DMS53 (cell line): ENCODE measurements at places on chromosomes 6 and 20.

DNA sequence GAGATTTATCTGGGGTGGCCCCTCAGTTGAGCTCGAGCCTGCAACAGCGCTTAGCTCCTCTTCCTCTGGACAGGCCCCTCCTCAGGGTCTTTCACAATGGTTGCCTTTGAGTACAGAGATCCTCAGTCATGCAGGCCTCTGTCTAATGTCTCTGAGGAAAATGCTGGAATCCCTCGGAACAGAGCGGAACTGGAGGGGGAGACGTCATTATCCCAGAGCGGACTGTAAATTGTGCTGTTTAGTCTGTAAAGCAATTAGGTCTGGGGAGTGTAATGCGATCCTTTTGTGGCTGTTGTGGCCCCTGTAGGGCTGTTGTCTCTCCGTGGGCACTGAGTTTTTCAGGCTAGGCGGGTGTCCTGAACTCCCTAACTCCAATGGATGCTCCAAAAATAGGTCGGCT lies 15.0 kb upstream of the DAAM2 start:
- DNase-seq: no peak

GRCh38 chr20:49349694-49350252 lies 71.9 kb upstream of the ZNFX1 start:
- no peak for DNase-seq

GRCh38 chr6:33008944-33009861 lies at the start of gene HLA-DOA:
Gene HLA-DOA, minus strand, starts transcription at chr6:33009591.
- no peak for DNase-seq

GRCh38 chr6:81770381-81770780 lies 17.9 kb upstream of the TENT5A start:
- no peak for DNase-seq

DNA sequence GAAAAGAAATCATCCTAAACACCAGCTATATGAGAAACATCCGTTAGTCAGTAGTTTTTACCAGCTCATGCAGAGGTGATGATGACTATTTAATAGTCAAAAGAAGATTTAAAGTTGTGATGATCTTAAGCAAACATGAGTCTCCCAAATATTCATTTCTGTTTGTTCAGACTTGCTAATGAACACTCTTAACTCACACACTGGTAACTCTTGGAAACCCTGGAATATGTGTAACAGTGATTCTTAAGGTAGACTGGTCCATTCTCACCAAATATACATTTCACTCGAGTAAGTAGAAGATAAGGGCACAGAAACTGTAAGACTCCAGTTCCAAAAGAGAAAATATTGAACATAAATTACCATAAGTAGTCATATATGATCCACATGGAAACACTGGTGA lies 29.1 kb downstream of the RSPO3 start:
- DNase-seq: no peak

DNA sequence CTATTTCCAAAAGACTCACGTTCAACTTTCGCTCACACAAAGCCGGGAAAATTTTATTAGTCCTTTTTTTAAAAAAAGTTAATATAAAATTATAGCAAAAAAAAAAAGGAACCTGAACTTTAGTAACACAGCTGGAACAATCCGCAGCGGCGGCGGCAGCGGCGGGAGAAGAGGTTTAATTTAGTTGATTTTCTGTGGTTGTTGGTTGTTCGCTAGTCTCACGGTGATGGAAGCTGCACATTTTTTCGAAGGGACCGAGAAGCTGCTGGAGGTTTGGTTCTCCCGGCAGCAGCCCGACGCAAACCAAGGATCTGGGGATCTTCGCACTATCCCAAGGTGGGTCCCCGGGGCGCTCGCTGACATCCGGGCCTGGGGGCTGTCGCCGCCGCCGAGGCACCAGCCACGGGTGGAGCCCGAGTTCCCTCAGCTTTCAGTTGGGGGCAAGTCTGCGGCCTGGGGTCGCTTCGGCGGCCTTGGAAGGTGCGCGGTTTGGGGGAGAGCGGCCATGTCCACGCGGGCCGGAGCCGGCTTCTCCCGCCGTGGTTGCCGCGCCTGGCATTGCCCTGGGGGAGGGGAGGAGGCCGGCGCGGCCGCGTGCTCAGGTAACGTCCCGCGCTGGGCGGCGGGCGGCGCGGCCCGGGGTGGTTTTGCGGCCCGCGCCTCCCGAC lies 429 bp downstream of the AMD1 start:
- peak; percentile 78 for DNase-seq

GRCh38 chr6:25542984-25543910 lies 108.8 kb upstream of the SCGN start:
- DNase-seq: no peak

GRCh38 chr6:45707176-45707575 lies 308.5 kb downstream of the CLIC5 start:
- no peak for DNase-seq

DNA sequence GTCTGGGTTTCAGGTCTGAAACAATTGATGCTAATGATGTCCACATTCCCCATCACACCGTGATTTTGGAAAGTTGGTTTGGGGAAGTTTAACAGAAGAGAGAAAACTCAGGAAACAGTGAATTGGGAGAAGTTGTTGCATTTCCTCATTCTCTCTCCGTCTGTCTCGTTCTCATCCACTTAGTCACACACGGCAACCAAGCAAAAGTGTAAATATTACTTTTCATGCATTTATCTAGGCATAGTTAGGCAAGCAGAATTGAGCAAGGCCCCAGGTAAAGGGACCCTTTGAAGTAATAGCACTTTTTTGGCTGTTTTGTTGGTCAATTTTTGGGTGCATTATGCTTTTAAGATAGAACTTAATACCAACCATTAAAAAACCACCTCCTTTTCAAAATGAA lies 137.0 kb upstream of the SULF2 start:
- no peak for DNase-seq

- no peak for DNase-seq
These were observed 143.1 kb downstream of the SYCP2 start for GRCh38 chr20:59790346-59790745.

- DNase-seq: no peak
These were observed 115.1 kb upstream of the BEND3 start for GRCh38 chr6:107230448-107230847.

DNA sequence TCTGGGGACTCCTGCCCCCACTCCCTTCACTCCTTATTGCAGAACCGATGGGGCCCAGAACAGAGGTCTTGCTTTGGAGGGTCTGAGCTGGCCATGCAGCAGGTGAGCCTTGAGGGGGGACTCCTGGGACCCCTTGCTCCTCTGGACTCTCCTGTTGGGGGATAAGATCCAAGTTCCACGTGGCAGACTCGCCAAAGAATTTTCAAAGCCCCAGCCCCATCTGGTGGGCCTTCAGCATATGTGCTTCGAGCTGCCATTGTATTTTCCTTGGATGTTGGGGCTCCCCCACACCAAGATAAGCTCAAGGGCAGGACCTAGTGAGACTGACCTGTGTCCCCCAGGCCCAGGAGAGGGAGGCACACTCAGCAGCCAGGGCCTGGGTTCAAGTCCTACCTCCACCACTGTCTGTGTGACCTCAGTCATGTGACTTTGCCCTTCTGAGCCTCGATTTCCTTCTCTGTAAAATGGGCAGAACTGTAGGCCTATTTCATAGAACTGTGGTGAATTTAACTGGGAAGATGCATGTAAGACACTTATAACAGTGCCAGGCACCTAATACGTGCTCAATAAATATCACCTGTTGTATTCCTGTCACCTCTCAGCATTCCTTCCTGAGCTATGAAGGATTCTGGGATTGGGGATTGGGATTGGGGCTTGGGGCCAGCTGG lies 115.5 kb downstream of the VEGFA start:
- no peak for DNase-seq

DNA sequence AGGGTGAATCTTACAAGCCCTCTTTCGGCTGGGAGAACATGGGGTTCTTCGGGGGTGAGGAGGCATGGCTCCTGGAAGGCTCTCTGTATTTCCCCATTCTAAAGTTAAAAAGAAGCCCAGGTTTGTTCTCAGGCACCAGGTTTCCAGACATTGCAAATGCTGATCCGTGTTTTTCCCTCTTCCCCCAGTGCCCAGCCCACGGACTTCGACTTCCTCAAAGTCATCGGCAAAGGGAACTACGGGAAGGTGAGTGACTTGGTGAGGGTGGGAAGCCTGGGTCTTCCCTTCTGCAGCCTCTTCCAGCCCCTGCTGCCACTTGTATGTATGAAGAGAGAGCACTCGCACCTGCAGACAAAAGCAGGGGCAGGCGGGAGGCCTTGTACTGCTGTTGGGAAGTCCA lies 8.7 kb downstream of the SGK2 start:
- no peak for DNase-seq

DNA sequence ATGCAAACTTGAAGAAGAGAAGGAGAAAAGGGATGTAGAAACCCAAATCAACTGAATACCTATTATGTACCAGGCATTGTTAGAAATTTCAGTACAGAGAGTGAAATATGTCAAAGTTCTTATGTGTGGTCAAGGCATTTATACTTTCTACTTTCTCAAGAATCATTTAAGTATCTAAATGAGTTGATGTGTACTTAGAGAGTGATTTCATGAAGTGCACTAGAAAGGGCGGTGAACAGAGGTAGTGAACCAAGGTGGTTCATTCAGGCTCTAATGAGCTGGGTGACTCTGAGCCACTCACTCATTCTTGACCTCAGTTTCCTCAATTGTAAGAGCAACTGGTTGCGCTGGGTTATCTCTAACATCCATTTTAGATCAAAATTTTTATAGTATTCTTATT lies 3.3 kb downstream of the PDE7B start:
- no peak for DNase-seq

DNA sequence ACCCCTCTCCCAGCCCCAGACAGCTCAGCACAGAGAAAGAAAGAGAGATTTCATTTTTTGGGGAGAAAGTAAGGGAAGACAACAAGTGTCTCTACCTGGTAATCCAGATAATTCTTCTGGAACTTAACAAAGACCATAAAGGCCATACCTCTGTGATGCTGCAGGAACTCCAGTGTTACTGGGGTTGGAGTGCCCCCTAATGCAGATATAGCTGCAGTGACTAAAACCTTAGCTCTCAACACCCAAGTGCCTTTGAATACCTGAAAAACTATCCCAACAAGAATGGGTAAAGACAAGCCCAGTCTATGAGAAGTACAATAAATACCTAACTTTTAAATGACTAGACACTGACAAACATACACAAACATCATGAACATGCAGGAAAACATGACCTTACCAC lies 365.3 kb upstream of the PTCHD4 start:
- peak; percentile 54 for DNase-seq

DNA sequence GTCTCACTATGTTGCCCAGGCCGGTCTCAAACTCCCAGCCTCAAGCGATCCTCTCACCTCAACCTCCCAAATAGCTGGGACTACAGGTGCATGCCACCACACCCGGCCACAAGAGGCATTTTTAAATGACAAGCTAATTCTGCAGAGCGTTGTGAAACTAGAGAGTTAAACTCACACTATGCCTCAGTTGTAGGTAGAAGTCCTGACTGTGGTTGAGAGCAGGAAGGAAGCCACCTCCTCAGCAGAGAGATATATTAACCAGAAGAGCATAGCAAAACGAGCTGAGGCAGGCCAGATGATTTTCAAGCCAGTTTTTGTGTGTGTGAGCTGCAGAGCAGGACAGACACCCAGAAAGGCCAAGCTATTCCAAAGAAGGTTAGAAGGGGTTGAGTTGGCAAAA lies 150.3 kb downstream of the MBOAT1 start:
- DNase-seq: no peak

GRCh38 chr20:10504994-10505730 lies 70.1 kb downstream of the SLX4IP start:
- no peak for DNase-seq

DNA sequence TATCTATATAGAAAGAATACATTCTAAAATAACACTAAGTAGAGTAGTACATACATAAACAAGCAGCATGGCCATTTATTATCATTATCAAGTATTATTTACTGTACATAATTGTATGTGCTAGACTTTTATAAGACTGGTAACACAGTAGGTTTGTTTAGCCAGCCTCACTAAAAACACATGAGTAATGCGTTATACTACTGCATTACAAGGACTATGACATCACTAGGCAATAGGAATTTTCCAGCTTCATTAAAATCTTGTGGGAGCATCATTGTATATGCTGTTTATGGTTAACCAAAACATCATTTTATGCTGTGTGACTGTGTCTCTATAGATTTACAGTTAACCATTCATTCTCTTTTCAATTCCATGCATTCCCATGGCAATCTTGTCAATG lies 131.7 kb upstream of the HDGFL1 start:
- no peak for DNase-seq

GRCh38 chr6:142433419-142433818 lies 131.6 kb downstream of the ADGRG6 start:
- DNase-seq: no peak

- no peak for DNase-seq
These were observed 31.5 kb upstream of the TOP1 start for GRCh38 chr20:40997116-40997515.

DNA sequence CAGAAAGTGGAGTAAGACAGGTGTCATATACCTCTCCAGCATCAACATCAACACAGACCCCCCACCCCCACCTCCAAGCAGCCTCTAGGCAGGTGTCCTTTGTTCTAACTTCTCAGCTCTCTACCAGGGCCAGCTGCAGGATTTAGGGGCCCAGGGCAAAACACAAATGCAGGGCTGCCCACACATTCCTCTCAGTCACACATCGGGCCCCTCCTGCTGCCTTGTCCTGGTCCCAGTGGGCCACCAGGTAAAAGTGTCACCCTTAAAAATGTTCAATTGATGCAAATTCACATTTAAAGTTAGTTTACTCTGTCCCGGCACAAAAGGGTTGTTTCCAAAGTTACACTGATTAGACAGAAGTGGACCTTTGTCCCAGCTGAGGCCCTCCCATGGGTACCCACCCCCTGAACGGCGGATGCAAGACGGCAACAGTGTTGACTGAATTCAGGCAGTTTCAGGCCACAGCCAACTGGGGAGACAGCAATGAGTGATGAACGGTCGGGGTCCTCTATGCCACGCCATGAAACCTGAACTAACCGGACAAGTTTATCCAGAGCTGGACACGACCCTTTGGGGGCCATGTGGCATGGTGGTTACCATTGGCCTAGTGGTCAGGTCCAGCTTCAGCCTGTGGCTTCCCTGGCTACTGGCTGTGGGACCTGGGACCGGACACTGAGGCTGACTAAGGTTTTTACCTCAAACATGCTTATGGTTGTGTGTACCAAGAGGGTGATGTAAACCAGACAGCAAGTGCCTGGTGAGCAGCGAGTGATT lies 52.2 kb upstream of the UNC93A start:
- DNase-seq: no peak

GRCh38 chr20:17896193-17896723 lies 72.3 kb downstream of the SNX5 start:
- DNase-seq: no peak
